ENCODE measurements at places on chromosomes 1 and 21.

DNA sequence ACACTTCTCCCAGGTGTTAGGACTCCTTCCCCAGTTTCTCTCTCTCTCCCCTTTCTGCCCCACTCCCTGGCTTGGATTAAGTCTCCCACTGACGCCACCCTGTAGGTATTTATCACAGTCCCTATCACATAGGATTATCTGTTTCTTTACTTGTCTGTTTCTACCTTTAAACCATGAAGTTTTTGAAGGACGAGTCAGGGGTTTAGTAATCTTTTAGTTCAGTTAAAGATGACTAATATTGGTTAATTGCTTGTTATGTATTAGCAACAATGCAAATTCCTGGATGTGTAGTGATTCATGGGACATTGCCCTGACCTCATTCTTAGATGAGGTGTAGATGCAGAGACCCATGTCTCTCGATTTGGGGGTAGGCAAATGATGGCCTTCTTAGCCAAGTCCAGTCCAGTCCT is 6.4 kb downstream of the LAMC1 start:
- no peak for DNase-seq

- DNase-seq: no peak
These were observed 160.5 kb downstream of the RASAL2 start for GRCh38 chr1:178254433-178254832.

DNA sequence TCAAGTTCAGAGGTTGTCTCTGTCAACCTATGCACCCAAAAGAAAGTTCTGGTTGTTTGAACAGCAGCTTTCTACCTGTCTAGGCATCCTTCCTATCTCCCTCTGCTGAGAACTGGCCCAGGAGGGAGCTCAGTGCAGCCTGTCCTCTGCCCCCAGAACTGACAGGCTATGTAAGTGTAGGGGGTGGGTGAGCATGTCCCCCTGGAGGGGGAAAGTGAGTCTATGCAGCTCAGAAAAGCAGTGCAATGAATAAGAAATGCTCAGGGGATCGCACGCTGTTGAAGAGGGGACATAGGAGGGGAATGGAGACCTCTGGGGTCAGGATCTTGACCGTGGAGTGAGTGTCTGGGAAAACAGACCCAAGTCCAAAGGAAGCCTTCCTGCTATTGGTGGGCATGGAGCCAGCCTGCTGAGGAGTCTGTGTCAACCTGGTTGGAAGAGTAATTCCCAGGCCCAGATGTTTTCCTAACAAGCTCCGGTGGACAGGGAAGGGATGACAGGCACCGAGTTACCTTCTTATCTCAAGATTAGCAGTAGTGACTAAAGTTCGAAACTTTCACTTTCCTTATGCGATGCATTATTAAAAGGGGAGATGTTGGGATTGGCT is 26.1 kb upstream of the FHAD1 start:
- DNase-seq: no peak

- no peak for DNase-seq
These were observed 43.2 kb upstream of the ADGRL2 start for GRCh38 chr1:81757398-81758020.

DNA sequence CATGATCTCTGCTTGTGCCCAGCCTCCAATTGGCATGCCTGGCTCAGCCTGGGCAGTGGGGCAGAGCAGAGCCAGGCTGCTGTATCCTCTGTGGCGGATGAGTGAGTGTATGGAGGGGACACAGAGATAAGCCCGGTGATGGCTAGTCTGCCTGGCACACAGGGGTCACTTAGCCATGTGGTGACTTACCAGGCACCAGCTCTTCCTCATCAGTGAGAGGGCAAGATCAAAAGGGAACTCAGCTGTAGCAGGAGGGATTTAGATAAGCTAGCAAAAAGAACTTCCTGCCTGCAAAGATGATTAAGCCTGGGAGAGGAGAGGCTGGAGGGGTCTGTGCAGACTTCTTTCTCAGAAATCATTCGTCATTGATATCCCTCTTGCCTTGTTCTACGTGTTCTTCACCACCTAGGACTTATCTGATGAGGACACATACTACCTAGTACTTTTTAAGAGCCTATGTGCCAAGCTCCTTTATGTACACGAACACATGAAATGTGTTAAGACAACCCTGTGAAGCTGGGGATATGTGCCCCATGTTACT is 7.9 kb downstream of the KIF21B start:
- DNase-seq: no peak

- DNase-seq: no peak
These were observed 16.0 kb downstream of the TEX35 start for GRCh38 chr1:178528953-178529335.

- DNase-seq: no peak
These were observed 118.3 kb downstream of the FMN2 start for GRCh38 chr1:240210026-240210425.

DNA sequence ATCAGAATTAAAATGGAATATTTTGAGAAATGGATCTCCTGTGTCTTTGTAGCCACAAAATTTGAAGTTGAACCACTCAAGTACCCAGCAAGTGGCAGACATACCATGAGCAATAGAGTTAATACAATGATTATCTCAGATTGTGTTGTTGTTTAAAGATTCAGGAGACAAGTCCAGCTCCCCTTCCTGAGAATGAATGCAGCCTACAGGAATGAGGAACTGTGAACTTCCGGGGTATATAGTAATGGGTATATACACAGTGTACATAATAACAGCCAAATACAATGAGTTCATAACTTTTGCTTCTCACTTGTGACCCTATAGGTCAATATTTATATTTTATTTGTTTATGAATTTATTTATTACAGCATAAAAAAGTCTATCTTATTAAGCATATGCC is 445.0 kb downstream of the SETD4 start:
- no peak for DNase-seq

DNA sequence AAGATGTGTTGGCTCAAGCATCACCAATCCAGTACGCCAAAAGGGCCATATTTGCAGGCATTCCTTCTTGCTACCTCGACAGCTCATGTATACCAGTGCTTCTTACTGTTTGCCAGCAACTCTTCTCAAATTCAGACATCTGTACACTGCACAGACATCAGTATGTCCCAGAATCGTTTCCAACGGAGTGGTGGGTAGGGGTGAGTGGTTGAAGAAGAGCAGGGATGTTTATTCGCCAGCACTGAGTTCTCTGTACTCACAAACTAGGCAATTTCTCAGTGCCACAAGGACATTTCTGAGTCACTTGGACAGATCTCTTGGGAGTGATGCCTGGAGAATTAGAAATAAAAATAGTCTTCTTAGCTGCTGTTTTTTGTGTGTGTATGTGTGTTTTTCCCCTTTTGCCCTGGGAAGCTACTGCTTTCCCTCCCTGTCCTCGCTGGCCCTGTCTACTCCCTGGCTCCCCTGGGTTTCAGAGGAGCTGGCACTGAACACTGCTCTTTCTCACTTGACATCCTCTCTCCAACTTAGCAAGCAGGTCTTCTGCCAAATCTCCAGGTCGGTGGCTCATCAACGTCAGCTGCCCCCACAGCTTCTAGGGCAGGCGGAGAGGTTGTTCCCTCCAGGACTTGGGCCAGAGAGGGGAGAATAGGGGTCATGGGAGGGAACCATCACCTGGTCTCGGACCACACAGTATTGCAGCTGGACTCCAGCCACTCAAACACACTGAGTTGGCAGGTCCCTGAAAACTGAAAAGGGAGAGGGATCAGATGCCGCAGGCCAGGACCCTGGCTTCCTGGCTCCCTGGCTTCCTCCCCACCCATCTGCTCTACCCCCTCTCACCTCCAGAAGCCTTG is 90.5 kb downstream of the NMNAT2 start:
- no peak for DNase-seq

DNA sequence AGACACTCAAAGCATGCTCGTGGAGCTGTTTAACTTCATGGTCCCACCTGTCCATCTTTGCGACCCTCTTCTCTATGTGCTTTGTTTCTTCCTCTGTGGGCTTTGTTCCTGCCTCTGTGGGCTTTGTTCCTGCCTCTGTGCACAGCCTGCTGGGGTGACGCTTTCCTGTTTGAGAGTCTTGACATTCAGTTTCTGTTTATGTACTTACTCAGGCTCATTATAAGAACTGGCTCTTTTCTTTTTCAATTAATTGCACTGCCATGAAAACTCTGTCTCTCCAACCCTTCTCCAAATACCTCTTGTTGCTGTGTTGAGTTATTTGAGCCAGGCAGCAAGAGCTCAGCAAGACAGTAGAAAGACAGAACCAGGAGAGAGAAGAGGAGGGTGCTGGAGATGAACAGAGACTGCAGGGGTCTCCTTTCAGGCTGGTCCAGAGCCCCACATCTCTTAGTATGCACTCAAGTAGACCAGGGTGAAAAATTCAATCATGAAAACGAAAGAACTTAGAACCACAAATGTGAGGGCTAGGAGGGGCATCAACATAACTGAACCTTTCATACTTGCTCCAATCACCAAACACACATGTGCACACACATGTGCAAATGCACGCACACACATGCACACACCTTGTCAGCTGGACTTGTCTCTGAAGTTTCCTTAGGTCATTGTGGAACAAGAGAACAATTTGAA is 88.3 kb upstream of the SGIP1 start:
- no peak for DNase-seq

DNA sequence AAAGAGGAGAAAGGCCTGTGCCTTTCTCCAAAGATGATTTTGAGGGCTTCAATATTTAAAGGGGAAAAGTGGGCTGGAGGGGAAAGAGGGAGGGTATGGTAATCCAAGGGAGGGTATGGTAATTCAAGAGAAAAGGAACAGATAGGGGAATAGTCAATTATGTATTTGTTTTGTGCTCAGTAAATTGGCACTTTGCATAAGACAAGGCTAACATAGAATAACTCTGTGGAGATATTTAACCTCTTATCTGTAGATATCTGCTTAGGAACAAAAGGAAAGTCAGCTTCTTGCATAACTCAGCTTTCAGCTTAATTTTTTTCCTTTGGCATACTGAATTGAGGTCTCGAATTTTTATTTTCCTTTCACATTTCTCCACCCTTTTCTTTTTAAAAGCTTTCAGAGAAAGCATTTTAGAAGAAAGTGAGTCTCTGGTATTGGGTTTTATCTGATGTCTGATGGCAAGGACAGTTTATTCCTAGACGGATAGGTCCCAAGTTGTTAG is 119.9 kb upstream of the F3 start:
- DNase-seq: no peak

DNA sequence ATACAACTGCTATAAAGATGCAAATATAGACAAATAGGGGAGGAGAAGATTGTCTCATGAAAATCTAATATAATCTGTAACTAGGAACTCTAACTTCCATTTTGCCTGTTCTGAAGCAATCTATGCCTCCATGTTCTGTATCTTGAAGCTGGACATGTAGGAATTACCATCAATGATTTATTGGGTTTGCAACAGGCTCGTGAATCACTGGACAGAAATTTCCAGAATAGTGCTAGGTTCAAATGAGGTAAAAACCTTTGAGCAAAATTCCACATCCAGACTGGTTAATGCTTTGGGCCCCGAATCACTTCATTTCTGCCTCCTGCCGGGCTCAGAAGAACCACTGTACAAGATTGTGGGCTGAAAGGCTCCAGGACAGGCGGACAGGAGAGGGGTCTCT is 110.7 kb upstream of the CTTNBP2NL start:
- DNase-seq: no peak

- DNase-seq: no peak
These were observed 43.7 kb downstream of the DISP3 start for GRCh38 chr1:11522400-11523235.

- no peak for DNase-seq
These were observed 22.4 kb upstream of the ACTN2 start for GRCh38 chr1:236663934-236664333.

- DNase-seq: no peak
These were observed 51.1 kb downstream of the CSMD2 start for GRCh38 chr1:34113887-34114286.

- no peak for DNase-seq
These were observed 246.5 kb downstream of the LTN1 start for GRCh38 chr21:28746166-28746565.

DNA sequence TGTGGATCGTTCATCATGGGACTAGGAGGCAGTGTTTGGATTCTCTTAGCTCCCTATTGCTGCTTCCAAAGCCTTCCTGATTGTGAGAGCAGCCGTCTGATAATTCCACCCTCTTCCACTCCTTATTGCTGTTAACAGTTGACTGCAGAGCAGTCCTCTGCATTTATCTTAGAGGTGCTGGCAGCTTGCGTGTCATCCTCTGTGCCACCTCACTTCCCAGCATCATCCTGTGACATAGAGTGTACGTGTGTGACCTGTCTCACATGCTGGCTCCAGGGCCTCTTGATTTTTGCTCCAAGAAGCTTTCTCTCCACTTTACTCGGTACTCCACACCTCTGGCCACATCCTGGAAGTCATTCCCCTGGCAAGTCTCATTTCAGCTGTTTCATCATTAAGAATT is 53.0 kb upstream of the DYNLT5 start:
- no peak for DNase-seq

DNA sequence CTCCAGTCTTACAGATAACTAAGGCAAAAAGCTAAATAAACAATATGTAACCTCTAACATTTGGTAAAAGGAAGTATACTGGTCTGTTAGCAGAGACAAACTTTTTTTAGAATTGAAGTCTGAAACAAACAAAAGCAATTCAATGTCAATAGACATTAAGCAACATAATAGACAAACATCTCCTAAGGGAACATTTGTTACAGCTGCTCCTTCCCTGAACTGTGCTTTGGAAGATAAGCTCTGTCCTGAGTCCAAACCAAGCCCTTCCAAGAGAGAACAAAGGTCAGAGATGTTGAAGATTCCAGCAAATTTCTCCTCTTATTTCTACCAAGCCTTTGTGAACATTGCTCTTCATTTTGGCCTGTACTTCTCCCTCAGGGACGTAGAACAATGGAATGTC is 25.3 kb downstream of the FMO2 start:
- no peak for DNase-seq

- DNase-seq: no peak
These were observed 42.8 kb downstream of the SAMD13 start for GRCh38 chr1:84344286-84344685.

DNA sequence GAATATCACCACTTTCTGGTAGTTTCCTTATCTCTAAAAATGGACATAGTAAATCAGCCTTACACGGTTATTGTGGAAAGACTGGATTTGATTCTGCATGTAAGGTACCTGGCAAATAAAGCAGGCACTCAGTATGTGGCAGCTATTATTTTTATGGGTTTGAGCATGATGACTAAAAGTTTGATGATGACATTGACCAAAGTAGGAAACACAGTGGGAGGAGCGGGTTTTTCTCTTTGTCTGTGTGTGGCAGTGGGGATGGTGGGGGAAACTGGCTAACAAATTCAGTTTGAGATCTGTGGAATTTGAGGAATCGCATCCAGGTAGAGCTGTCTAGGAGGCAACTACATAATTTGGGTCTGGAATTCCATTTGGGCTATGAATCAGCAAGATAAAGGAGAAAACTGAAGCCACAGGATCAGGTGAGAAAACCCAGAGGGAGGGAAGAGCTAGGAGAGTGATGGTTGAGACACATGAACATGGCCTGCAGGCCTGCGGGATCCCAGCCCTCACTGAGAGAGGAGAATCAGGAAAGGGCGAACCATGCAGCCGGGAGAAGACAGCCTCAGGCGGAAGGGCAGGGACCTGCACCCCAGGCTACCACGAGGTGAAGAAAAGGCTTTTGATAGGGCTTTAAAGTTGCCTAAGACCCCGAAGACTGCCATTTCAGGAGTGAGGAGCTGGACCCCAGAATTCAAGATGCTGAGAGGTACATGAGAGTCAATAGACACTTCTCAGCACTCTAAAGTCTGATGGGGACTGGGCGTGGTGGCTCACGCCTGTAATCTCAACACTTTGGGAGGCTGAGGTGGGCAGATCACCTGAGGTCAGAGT is 52.2 kb downstream of the MEF2D start:
- no peak for DNase-seq

- no peak for DNase-seq
These were observed 21.8 kb downstream of the TENT5C start for GRCh38 chr1:117627546-117628130.

Measured in HEK293T (cell line).